ENCODE measurements at places on chromosomes 16 and 17. TPM values are rescaled to one million over a fixed set of nuclear protein-coding genes. Genes with fewer than 3 reads are reported as not detected.

SAMD14 gene
- polyA plus RNA-seq = 3.8 TPM

DNA sequence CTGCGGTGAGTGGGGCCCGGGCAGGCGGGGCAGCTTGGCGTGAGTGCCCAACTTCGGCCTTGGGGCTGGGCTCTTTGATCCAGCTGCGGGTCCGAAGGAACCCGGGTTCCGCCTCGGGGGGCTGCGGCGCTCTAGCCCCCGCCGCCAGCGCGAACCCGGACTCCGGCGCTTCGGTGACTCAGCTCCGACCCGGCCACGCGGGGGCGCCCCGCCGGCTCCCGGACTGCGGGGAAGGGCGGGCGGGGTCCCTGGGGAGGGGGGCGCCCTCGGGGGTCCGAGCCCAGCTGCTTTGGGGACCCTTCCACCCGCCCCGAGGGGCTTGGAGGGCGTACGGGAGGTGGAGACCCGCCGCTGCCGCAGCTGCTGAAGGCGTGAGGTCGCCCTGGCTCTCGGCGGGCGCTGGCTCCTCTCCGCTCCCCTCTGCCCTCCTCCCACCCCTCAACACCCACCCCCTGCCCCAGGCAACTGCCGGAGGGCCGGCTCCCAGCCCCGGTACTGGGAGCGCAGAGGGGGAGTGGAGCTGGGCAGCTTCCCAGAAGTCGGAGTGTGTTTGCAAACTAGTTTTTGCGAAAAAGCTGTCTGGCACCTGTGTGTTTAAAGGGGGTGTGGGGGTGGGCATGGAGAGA lies 516 bp downstream of the CPNE2 start:
- DNase-seq = no peak

- DNase-seq = peak; percentile 50
Measured at GRCh38 chr16:86579268-86580062, 1.1 kb downstream of the FOXL1 start.

GRCh38 chr17:15262291-15263205 lies 2.6 kb downstream of the PMP22 start:
- DNase-seq = peak; percentile 94

DNA sequence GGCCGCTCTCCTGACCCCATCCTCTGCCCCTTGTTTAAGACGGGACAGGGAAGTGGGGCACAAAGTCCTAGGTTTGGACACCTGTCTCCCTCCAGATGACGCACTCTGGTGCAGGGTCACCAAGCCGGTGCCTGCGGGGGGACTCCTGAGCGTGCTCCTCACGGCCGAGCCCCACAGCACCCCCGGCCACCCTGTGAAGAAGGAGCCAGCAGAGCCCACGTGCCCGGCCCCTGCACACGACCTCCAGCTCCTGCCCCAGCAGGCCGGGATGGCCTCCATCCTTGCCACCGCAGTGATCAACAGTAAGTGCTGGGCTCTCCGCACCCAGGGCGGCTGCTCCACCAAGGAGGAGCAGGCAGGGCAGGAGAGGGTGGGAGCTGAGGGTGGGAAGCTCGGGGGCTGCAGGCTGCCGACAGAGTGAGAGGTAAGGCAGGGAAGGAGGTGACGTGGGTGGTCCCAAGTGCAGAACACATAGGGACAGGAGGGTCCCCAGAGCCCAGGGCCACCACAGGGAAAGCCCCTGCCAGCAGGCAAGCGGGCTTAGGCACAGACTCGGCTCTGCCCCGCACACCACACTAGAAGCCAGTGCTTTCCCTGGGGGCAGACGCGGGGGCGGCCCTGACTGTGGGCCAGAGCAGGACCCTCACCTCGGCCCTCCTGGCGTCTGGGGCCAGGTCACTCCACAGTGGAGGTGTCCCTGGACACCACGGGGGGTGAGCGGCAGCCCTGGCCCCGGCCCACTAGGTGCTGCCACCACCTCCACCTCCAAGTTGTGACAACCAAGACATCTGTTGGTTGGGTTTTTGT lies 42.1 kb upstream of the ZC3H18 start:
- DNase-seq = no peak

GRCh38 chr16:22206013-22206841 lies at the start of gene EEF2K:
Gene EEF2K (plus strand): TSS chr16:22206278. CDS start chr16:22225730, 19,452 bp downstream.
- peak; percentile 95 for DNase-seq

- DNase-seq = no peak
Measured at GRCh38 chr16:48590476-48590875, 19.5 kb downstream of the N4BP1 start.

DNA sequence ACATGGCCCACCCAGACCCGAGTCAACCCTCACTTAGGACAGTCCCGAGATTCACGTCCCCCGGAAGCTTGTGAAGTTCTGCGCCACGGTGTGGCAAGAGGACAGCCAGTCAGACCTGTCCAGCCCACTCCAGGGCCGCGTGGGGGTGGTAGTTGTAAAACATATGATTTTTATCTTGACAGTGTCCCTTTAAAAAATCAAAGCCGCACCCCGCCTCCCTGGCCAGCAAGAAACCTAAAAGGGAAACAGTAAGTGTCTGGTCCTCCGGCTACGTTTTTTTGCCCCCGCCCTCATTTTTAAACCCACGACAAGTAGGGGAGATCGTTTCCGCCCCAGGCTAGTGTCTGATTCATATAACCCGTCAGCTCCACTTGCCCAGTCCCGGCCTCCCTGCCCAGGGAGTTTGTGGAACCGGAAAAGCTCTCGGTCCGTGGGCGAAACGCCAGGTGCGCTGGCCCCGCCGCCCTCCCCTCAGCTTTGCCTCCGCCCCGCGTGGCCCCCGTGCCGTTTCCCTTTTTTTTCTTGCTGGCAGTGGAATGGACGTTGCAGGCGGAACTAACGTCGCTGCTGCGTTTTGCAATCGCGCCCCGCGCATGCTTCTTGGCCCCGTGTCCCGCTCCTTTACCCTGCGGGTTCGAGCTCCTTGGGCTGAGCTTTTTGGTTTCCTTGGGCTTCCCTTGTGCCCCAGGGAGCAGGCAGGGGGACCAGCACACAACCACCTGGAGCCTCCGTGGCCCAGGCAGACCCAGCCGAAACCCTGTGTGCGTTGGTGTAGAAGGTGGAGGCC lies 13.3 kb upstream of the NUDT16L1 start:
- peak; percentile 69 for DNase-seq

UTS2R gene
- polyA plus RNA-seq = not detected

- no peak for DNase-seq
Measured at GRCh38 chr17:42560246-42560645, 1.7 kb upstream of the COASY start.

DNA sequence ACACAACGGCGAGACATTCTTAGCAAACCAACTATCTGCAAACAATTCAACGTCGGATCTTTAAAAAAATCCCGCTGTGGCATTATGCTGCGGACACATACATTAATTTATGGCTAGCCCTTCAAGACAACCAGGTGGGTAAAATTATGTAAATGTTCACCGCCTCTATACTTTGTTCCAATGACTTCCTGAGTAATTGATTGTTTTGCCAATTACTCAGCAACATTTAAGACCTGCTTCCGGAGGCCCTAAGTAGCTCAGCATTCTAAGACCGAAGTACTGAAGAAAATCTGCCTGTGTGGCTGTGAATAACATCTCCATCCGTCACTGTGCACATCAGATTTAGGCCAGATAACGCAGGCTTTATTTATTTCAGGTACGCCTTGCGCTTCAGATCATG lies 23.3 kb downstream of the QPRT start:
- no peak for DNase-seq

RBFOX1 gene
- not detected for polyA plus RNA-seq

CPNE7 gene
- 14.5 TPM for polyA plus RNA-seq

GRCh38 chr16:54628796-54629625 lies 301.7 kb upstream of the IRX5 start:
- no peak for DNase-seq

GRCh38 chr16:88368994-88369393 lies 13.8 kb upstream of the ZNF469 start:
- no peak for DNase-seq

RABEP1 gene
- polyA plus RNA-seq = 33.6 TPM
